Muscle of leg (tissue), 16 donors: ENCODE measurements at places on chromosomes 11 and 22. TPM values are rescaled to one million over a fixed set of nuclear protein-coding genes. Genes with fewer than 3 reads are reported as not detected.

DNA sequence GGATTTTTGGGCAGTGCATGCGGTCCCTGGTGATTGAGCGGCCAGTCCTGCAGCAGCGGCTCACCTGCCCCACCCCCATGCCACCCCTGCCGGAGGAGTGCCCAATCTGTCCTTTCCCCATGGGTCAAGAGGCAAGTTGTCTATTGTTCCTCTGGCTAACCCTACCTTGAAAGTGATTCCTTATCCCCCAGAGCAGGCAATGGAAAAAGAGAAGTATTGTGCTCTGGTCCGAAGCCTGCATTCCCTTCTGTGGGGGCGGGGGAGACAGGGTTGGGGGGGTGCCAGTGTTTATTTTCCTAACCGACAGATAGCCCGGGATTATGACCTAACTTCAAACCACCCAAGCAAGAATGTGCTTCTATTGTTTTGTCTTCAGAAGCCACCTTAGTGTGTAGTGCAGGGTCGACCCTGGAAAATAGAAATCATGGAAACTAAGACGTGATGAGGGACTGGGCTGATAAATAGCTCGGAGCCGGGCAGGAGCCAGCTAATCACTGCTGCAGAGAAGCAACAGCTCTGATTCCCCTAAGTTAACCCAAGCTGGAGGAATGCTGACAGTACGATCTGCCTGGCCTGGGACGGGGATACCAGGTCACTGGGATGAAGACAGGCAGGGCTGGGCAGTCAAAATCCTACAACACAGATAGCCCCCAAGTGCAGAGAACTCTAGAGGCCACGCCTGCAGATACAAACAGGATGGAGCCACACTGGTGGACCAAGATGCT is 38.7 kb upstream of the ATXN10 start:
- H3K4me3 ChIP-seq: no peak overlapping the region
- no peaks in the 10 kb centered on the region for H3K36me3 ChIP-seq
- H3K27me3 ChIP-seq: peaks cover 55% of the 10 kb centered on the region
- peak; percentile 30 for DNase-seq

- no peak overlapping the region for H3K27ac ChIP-seq
- H3K4me1 ChIP-seq: peaks cover 38% of the 10 kb centered on the region
- DNase-seq: peak; percentile 38
- H3K4me3 ChIP-seq: no peak overlapping the region
- H3K27me3 ChIP-seq: no peaks in the 10 kb centered on the region
- no peaks in the 10 kb centered on the region for H3K36me3 ChIP-seq
Observed at GRCh38 chr22:47130883-47131631, 368.6 kb downstream of the TBC1D22A start.

DNA sequence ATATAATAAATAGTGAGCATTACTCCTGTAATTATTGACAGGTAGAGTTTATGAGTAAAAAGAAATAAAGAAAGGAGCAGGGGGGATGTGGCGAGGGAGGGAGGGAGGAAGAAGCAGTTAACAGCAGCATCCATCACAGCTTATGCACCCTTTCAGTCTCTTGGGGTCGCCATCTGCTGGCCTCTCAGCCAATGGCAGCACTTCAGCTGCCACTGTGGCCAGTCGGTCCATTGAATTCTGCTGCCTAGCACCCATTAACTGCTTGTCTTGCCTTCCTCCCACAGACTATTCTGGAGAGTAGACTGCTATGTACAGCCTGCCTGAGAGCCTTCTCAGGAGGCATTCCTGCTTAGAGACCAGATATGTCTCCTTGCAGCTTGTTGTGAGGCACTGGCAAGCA is 388.3 kb downstream of the TENM4 start:
- H3K27ac ChIP-seq: no peak overlapping the region
- peaks cover 24% of the 10 kb centered on the region for H3K4me1 ChIP-seq
- peaks cover 2% of the 10 kb centered on the region for H3K27me3 ChIP-seq
- H3K36me3 ChIP-seq: no peaks in the 10 kb centered on the region

- peak overlapping the region; percentile 100 for H3K27ac ChIP-seq
- no peaks in the 10 kb centered on the region for H3K27me3 ChIP-seq
- peak overlapping the region; percentile 79 for H3K4me3 ChIP-seq
- DNase-seq: no peak
Observed at GRCh38 chr11:123063826-123064657, 2.1 kb upstream of the HSPA8 start.

DNA sequence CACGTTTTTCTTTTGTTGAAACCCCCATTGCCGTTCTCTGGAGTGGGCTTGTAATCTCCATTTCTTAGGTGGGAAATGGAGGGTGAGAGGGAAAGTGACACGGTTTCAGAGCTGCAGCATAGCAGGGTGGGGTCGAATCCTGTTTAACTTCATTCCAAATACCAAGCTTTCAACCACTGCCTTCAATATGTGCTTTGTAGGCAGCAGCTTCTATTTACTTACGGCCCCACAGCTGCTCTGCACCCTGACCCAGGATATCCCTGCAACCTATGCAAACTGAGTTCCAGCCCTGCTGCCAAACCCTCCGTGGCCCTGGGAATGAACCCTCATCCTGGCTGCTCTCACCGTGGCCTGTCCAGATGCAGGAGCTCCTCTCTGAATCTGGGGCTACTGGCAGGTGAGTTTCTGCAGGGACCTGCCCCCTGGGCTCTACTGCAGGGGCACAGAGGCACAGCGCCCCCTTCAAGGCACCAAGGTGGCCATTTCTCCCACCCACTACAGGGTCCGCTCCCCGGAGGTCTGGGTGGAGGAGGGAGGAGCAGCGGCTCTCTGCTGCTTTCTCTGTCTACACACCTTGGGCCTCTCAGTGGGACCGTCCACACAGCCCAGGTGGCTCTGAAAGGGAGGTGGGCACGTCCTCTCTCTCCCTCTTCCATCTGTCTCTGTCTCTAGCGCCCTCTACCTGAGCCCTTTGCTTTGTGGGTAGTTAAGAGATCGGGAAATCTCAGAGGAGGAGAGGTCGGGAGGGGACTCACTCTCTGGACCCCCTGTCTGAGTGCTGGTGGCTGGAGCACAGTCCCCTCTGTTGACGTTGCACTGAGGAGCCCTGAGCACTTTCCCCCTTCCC is 279.1 kb downstream of the BRD1 start:
- peaks cover 3% of the 10 kb centered on the region for H3K27me3 ChIP-seq
- no peak overlapping the region for H3K4me3 ChIP-seq
- DNase-seq: no peak
- H3K27ac ChIP-seq: no peak overlapping the region
- H3K4me1 ChIP-seq: no peaks in the 10 kb centered on the region

The RFPL1 gene
- total RNA-seq: not detected

GRCh38 chr22:48393885-48394284 is 1433.8 kb downstream of the BRD1 start:
- no peaks in the 10 kb centered on the region for H3K4me1 ChIP-seq
- no peaks in the 10 kb centered on the region for H3K36me3 ChIP-seq
- peaks cover 3% of the 10 kb centered on the region for H3K27me3 ChIP-seq
- H3K27ac ChIP-seq: no peak overlapping the region

DNA sequence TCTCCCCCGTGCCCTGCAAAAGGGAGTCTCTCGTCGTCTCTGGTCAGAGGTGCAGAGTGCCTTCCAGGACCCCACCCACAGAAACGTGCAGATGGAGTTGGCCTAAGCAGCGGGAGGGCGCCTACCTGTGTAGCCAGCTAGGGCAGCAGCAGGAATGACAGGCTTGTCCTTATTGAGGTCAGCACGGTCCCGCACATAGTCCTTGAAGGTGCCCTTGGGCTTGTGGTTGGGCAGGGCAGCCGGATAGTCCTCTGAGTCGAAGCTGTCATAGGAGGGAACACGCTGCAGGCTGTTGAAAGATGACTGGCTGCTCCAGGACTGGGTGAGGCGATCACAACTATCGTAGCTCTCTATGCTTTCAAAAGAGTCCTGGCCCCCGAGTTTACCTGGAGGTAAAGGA is 107.3 kb downstream of the ETS1 start:
- no peak overlapping the region for H3K4me3 ChIP-seq
- DNase-seq: no peak
- H3K36me3 ChIP-seq: peaks cover 51% of the 10 kb centered on the region
- peaks cover 14% of the 10 kb centered on the region for H3K4me1 ChIP-seq

The FOLR3 gene
- total RNA-seq: not detected

DNA sequence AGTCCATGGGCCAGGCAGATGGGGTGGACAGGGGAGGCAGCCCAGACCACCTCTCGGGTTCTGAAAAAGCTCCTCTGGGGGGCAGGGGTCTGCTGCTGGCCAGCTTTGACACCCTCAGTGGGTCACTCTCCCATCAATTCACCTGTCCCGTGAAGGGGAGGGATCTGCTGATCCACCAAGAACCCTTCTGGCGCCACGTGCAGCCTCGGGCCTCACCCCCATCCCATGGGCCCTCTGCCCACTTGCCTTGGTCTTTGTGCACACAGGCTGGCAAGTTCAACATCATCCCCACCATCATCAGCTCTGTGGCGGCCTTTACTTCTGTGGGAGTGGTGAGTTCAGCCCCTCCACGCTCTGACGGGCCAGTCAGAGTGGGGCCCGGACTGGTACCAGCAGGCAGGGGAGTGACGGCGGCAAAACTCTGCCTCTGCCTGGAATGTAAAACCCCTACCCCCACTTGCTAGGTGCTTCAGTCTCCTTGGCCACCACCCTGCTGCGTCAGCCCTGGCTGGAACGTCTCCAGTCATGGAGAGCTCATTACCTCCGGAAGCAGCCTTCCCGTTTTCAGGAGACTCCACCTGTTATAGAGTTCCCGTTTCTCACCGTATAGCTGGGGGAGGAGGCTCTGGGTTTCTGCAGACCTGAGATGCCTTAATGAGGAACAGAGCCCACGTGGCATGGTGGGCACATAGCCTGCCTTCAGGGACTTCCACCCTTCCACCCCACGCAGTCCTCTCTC is 12.7 kb downstream of the PRG3 start:
- no peaks in the 10 kb centered on the region for H3K4me1 ChIP-seq
- DNase-seq: no peak
- H3K27ac ChIP-seq: no peak overlapping the region
- H3K36me3 ChIP-seq: no peaks in the 10 kb centered on the region

GRCh38 chr11:75195167-75195962 is 44.5 kb downstream of the SLCO2B1 start:
- H3K4me3 ChIP-seq: no peak overlapping the region
- DNase-seq: peak; percentile 85
- H3K27ac ChIP-seq: peak overlapping the region; percentile 71
- H3K36me3 ChIP-seq: peaks cover 4% of the 10 kb centered on the region

DNA sequence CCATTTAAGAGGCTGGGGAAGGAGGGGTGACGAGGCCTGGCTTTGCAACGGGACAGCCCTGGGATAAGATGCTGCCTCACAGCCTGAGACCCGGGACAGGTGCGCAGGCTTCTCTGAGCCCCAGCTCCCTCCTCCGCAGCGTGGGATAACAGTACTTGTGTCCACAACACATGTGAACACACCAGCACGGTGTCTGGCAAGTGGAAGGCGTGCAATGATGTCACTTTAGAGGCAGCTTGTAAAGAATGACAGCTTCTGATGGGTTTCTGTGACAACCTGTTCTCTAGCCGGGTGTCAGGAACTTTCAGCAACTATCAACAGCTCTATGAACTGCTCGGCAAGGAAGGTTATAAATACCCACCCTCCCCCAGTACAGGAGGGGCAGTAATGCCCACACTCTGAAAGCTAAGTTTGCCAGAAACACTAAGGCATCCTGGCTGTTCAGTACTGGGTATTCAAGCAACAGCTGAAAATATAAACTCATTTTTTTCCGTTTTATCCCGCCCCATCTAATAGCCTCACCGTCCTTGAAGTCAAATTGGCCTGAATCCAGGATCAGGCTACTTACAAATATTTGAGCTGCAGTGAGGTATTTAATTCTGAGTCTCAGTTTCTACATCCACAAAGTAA is 59.7 kb downstream of the MYH9 start:
- peak; percentile 76 for DNase-seq
- no peaks in the 10 kb centered on the region for H3K27me3 ChIP-seq
- H3K27ac ChIP-seq: peak overlapping the region; percentile 92
- H3K4me3 ChIP-seq: no peak overlapping the region

DNA sequence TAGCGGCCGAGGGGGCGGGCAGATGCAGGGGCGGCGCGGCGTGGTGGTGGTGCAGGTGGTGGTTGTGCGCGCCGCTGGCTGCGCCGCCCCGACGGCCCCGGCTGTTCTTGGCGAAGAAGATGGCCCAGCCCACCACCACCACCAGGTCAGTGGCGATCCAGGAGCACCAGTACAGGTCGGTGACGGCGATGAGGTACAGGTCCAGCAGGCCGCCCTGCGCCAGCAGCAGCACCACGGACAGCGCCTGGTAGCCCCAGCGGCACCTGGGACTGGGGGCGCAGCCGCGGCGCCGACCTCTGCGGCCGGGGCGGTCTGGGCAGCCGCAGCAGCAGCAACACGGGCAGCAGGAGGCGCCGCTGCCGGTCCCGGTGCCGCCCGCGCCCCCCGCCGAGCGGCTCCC is 879 bp downstream of the TMEM121B start:
- no peaks in the 10 kb centered on the region for H3K36me3 ChIP-seq
- DNase-seq: peak; percentile 75
- H3K27ac ChIP-seq: no peak overlapping the region
- peaks cover 35% of the 10 kb centered on the region for H3K4me1 ChIP-seq
- H3K27me3 ChIP-seq: peaks cover 21% of the 10 kb centered on the region

DNA sequence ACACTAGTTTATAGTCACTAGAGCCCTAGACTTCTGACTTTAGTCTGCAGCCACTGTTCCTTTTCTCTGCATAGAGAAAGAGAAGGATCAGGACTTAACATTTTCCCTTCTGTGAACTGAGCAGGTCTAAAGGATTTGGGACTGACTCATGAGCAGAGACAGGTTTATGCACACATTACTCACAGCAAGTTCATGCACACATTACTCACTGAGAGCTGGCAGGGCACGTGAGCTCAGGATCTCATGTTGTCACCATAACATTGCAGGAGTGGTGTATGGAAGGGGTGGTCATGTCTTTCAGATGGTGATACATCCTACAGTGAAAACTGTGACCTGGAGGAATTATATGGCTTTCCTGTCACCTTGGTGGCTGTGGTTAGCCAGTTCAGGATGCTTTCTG is 56.4 kb downstream of the CEP164 start:
- H3K27ac ChIP-seq: no peak overlapping the region
- no peak overlapping the region for H3K4me3 ChIP-seq
- DNase-seq: no peak
- H3K4me1 ChIP-seq: peaks cover 3% of the 10 kb centered on the region

DNA sequence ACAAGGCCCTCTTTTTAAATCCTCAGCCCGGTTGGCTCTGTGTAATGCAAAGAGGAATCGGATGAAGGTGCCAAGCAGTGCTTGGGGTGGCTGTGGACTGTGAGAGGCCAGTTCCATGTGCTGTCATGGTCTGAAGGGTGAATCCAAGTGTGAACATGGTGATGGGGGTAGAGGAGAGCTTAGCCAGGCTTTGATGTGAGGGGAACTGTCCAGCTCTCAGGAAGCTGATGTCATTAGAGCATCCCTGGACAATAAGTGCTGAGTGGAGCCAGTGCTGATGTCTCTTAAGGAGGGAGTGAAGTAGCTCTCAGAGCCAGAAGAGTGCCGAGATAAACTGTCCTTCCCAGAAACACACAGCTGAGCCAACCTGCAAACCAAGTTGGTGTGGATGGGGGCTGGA is 53.6 kb downstream of the NAV2 start:
- H3K27me3 ChIP-seq: peaks cover 3% of the 10 kb centered on the region
- H3K4me3 ChIP-seq: no peak overlapping the region
- H3K36me3 ChIP-seq: no peaks in the 10 kb centered on the region
- H3K27ac ChIP-seq: no peak overlapping the region

The SYCE3 gene
- total RNA-seq: not detected
